ENCODE measurements at places on chromosomes 7 and 10.
A peak's percentile ranks its signal among the peaks of the same experiment; 100 is the strongest.

- no peak for DNase-seq
Measured at GRCh38 chr10:58212622-58213021, 55.1 kb downstream of the IPMK start.

GRCh38 chr10:123576706-123577105 is 89.4 kb upstream of the GPR26 start:
- DNase-seq = no peak

DNA sequence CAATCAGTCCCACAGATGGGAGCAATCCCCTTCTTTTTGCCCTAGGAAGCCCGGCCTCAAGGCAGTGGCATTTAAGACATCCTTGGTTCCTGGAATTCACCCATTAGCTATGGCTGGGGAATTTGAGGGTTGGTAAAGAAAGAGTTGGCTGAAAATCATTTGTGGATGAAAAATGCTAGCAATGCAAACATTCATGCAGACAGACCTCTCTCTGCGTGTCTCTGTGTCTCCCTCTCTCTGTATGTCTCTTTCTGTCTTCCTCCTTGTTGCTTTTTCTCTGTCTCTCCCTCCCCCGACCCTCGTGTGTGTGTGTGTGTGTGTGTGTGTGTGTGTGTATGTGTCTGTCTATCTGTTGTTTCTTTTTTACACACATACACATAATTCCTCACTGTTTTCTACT is 19.4 kb downstream of the LDB3 start:
- no peak for DNase-seq

DNA sequence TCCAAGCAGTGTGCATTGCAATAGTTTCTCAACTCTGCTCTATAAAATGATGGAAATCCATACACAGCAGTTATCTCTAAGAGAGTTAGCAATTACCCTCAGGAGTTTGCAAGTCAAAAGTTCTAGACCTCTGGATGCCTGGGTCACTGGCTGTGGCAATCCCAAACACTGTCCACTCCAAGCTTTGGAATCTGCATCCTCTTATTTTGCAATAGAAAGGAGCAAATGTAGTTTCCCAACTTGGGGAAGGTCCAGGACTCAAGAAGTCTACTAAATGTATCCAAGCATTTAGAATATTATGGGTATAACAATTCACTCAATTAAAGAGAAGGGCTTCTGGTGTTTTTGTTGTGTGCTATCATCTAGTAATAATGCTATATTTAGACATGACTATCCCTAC is 131.3 kb upstream of the NRP1 start:
- no peak for DNase-seq

DNA sequence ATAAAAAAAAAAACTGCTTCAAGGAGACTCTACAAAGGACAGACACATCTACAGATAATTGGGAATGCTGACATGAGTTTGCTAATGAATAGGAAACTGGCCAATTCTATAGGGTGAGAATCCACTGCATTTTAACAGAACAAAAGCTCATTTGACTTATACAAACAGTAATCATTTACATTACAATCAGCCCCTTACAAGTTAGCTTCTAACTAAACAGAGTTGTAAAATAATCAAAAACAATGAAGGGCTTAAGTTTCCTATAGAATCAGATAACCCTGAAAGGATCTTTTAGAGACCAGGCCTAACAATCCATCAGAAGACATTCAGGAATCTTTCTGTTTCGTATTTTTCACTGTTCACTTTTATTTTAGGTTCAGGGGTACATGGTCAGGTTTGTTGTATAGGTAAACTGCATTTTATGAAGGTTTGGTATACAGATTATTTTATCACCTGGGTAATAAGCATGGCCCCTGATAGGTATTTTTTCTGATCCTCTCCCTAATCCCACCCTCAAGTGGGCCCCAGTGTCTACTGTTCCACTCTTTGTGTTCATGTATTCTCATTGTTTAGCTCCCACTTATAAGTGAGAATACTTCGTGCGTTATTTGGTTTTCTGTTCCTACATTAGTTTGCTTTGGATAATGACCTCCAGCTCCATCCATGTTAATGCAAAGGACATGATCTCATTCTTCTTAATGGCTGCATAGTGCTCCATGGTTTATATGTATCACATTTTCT is 131.3 kb upstream of the NOBOX start:
- no peak for DNase-seq

- peak; percentile 29 for DNase-seq
Measured at GRCh38 chr10:100025576-100025975, 15.8 kb upstream of the DNMBP start.

DNA sequence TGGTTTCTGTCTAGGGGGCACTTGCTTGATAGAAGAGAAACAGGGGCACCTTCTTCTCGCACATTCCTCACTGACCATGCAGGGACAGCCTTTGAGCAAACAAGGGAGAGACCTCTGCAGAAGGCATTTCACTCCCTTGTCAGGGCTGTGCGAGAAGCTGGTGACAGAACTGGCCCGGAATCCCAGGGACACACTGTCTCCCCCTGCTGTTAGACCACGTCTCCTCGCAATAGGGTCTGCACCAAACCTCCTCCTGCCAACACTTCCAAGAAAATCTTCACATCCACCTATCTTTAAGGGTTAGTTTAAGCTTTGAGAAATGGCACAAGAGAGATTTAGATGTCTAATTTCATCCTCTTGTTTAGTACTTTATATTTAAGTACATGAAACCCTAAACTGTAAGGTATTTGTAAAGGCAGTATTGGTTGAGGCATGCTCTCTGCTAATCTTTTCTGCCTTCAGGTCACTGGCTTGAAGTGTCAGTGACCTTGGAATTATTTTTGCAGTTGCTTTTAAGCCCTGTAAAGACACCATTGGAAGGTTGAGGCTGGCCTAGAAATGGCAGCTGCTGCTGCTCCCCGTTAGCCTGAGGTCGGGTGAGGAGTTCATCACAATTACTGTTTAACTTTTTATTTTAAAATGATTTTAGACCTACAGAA is 37.0 kb downstream of the RBM20 start:
- DNase-seq = peak; percentile 60

DNA sequence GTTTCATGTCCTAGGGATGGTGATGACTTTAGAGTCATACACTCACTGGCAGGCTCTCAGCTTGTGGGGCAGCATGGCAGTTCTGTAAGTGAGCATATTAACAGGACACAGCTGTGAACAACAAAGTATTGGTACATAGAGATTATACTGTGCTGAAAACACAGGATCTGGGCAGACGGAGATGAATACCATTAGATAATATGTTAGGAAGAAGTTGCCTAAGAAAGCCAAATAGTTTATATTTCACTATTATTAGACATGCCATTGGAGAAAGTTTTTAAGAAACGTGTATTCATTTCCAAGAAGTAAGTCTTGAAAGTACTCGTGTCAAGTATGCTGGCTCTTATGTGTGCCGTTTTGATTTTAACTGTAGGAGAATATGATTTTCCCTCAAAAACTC is 274.5 kb downstream of the INHBA start:
- DNase-seq = no peak

GRCh38 chr7:47627580-47628283 is 45.8 kb upstream of the TNS3 start:
- DNase-seq = no peak

GRCh38 chr7:1813394-1814088 is 143.5 kb downstream of the ELFN1 start:
- no peak for DNase-seq

- peak; percentile 63 for DNase-seq
Measured at GRCh38 chr7:216360-217300, 24.3 kb downstream of the FAM20C start.

DNA sequence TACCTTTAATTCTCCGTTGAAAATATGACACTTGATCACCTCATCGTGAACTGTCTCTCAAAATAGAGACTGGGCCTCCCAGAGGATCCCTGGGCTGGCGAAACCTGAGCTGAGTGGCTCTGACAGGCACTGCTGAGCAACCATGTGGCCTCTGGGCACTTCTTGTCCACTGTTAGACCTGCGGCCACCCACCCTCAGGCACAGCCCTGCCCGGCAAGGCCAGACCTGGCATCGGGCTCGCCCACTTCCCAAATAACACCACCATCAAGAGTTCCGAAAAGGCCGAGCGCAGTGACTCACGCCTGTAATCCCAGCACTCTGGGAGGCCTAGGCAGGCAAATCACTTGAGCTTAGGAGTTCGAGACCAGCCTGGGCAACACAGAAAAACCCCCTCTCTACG is 82.5 kb downstream of the COBL start:
- DNase-seq = no peak

- DNase-seq = no peak
Measured at GRCh38 chr7:26278770-26279169, 12.9 kb upstream of the SNX10 start.

- no peak for DNase-seq
Measured at GRCh38 chr7:66839814-66840213, 81.2 kb upstream of the TMEM248 start.

DNA sequence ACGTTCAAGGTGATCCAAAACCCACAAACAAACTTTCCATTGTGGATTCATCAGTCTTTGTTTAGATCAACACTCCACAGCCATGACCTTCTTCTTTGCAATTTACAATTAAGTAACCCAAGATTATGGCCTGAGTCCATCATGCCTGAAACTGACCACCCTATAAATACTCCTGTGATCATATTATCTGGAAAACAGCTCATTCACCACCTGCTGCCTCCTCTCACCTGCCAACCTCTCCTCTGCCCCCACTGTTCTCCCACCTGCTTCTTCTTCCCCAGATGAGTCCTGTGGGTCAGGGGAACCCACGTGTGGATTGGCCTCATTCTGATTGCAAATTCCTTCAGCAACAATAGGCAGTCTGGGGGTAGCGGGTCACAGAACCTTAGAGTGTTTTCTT is 81.4 kb downstream of the ABLIM1 start:
- DNase-seq = no peak

DNA sequence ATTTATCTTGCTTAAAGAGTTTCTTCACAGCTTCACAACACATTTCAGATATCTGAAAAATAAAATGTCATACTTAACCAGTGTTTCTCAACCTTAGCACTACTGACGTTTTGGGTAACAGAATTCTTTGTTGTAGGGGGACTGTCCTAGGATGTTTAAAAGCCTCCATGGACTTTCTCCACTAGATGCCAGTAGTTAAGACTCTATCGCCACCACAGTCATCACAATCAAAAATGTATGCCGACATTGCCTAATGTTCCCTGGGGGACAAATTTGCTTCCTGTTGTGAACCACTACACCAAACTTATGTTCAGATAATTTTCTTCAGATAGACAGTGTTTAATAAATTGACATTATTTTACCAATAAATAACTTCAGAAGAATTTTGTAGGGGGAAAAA is 13.4 kb downstream of the NOC3L start:
- DNase-seq = no peak

GRCh38 chr10:124745673-124746072 is 1.5 kb upstream of the FAM53B start:
- DNase-seq = peak; percentile 44

DNA sequence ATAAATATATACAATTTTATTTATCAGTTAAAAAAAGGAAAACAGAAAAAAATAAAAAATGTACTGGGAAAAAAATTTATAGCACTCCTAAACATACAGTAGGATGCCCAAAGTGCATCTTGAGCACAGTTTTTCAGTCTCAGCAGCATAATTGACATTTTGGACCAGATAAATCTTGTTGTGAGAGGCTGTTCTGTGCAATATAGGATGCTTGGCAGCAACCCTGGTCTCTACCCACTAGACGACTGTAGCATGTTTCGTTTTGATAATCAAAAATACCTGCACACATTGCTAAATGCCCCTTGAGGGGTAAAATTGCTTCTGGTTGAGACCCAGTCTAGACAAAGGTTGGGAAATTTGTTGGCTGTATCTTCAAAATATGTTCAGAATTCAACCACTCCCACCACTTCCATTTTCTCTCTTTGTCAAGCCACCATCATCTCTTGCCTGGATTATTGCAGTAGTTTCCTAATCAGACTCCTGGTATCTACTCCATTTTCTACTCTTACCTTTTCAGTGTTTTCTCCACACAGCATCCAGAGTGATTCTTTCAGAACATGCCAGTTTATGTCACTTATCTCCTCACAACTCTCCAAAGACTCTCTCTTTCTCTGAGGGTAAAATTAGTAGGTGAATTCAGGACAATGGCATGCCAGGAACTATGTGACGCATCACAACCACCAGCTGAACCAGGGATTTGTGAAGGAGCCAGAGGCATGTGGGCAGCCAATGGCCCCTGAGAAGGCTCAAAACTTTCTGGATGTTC is 91.4 kb downstream of the GPR85 start:
- DNase-seq = no peak

GRCh38 chr7:83850125-83850524 is 201.2 kb upstream of the SEMA3E start:
- DNase-seq = no peak

GRCh38 chr7:43071604-43072003 is 40.8 kb upstream of the HECW1 start:
- peak; percentile 11 for DNase-seq

GRCh38 chr10:17476073-17476472 is 21.7 kb upstream of the ST8SIA6 start:
- DNase-seq = no peak

GRCh38 chr7:152354061-152354460 is 81.7 kb downstream of the KMT2C start:
- DNase-seq = no peak

- DNase-seq = no peak
Measured at GRCh38 chr7:150731916-150732315, 5.3 kb upstream of the GIMAP5 start.

DNA sequence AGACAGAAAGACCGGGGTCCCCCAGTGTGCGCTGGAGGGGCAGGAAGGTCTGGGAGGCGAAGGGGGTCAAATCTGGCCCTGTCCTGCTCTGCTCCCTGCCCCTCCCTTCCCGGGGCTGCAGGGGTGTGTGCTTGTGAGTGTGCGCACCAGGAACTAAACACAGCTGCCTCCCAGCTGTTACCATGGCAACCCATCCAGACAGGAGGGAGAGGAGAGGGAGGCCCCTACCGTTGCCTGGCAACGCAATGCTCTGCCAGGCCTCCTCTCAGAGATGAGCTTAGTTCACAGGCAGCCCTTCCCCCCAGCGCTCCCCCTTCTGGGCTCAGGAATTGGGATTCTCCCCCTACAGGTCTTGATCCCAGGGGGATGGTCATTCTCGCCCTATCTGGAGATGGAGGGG is 6.1 kb downstream of the NYAP1 start:
- peak; percentile 99 for DNase-seq

GRCh38 chr10:82981137-82981723 is 1106.2 kb downstream of the NRG3 start:
- peak; percentile 91 for DNase-seq

GRCh38 chr10:68103261-68103878 is 5.9 kb upstream of the MYPN start:
- no peak for DNase-seq

GRCh38 chr7:7799138-7799537 is 80.7 kb upstream of the RPA3 start:
- peak; percentile 57 for DNase-seq
